ENCODE measurements at places on chromosomes 2 and 18. TPM values are rescaled to one million over a fixed set of nuclear protein-coding genes. Genes with fewer than 3 reads are reported as not detected.

GRCh38 chr2:136323195-136323594 is 205.2 kb upstream of the CXCR4 start:
- no peak for DNase-seq

- DNase-seq, result no peak
These were observed 245.4 kb downstream of the PID1 start for GRCh38 chr2:229025653-229026052.

DNA sequence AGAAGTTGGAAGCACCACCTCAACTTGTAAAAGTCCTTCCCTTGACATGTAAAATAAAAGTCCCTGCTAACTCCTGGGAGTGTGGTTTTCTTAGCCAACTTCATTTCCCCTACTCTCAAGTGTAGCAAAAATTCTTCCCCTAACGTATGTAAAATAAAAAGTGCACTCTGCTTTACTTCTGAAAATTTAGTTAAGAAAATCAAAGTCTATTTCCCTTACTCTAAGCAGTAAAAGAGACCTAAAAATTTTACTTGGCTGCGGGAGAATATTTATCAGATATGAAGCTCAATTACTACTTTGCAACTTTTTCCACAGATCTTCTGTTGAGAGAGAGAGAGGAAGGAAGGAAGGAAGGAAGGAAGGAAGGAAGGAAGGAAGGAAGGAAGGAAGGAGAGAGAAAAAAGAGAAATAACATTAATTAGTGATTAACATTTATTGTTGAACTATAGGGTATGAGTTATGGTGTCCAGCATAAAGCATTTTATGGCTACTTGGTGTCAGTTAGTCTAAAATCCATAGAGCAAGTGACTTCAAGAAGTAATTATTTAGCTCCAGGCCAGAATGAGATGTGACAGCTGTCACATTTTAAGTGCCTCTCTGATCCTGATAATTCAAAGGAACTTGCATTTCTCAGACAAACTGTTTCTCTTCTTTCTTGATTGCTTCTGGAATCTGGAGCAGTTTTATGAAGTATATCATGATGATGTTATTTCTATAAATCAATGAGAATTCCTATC is 210.3 kb downstream of the TMX3 start:
- no peak for DNase-seq

DNA sequence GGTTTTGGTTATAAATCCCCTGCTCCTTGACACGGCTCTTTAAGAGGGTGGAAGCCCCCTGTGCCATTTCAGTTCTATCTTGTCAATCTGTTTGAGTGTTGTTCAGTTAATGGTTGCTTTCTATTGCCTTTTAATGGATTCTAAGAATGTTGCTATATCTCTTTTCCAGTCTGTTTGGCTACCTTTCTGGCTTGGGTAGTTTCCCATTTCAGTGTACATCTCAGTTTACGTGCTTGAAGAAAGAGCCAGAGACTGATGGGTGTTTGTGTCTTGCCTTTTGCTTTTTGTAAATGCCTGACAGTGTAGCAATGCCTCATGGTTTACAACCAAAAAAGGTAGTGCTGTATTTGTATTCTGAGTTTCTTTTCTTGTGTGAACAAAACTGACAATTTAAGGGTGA is 45.3 kb downstream of the SPATS2L start:
- DNase-seq, result no peak

DNA sequence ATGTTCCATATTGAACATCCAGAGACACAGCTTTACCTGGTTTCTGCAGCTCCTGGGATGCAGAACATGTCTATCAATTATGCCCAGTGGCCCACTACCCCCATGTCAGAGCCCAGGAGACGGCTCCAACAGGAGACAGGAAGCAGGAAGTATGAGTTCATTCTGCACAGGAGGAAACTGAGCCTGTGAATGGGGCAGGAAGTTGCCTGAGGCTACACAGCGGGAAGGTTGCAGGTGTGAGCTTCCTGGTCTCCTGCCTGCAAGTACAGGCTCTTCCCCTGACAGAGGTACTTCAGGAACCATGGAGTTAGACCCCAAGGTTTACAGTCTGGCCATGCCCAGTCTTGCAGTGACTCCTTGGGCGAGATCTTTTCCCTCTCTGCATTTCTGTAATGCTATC is 2.8 kb upstream of the BOK start:
- no peak for DNase-seq

- DNase-seq, result no peak
These were observed 206.6 kb downstream of the HAUS1 start for GRCh38 chr18:46310675-46311345.

DNA sequence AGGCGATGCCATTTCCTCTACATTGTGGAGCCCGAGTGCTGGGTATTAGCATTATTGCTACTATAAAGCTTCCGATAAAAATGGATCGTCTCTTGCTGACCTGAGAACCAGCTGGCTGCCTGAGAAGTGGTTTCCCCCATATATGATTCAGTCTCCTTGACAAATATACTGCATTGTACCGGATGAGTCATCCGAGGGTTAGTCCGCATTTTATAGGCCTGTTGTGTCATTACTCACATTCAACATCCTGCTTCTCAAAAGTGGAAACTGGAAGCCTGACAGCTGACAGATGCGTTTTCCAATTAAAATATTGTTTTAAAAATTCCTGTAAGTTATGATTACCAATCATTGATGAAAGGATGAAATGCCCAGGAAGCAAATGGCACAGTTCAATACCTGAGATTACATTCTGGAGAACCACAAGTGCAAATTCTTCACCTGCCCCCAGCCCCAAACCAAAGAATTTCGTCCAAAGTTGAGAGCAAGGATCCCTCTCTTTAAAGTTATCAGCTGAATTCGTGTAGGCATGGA is 65.7 kb downstream of the SPRED2 start:
- no peak for DNase-seq

GRCh38 chr2:205730191-205730590 is 47.9 kb downstream of the NRP2 start:
- DNase-seq, result no peak

- DNase-seq, result no peak
These were observed 54.5 kb downstream of the FAM124B start for GRCh38 chr2:224347176-224348051.

DNA sequence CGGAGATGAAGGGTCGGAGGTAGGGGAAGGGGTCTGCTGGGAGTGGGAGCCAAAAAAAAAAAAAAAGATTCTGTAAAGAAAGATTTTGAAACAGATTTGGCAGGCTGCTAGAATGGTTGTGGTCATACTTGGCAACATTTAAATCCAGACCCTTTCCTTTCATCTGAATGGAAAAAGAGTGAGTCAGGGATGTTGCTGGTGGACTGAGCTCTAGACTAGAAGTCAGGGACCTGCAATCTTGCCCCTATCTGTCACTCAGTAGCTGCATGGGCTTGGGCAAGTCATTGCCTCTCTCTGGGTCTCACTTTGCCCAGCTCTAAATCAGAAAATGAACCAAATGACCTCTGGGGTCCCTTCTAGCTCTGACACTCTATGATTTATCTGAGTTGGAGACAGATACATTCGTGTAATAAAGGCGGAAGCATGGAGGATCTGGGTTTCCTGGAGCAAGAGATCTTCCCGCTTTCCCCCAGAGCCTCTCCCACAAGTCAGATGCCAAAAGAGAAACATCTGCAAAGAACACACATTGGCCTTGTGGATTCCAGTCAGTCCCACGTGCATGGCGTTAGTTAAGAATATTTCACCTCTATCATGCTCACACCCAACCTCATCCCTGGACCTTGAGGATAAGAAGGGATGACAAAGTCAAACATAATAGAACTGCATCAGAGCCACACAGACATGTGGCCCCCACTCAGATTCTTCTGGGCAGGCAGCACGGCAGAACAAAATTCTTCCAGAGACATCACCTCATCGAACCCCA is 58.5 kb downstream of the ADD2 start:
- no peak for DNase-seq

DNA sequence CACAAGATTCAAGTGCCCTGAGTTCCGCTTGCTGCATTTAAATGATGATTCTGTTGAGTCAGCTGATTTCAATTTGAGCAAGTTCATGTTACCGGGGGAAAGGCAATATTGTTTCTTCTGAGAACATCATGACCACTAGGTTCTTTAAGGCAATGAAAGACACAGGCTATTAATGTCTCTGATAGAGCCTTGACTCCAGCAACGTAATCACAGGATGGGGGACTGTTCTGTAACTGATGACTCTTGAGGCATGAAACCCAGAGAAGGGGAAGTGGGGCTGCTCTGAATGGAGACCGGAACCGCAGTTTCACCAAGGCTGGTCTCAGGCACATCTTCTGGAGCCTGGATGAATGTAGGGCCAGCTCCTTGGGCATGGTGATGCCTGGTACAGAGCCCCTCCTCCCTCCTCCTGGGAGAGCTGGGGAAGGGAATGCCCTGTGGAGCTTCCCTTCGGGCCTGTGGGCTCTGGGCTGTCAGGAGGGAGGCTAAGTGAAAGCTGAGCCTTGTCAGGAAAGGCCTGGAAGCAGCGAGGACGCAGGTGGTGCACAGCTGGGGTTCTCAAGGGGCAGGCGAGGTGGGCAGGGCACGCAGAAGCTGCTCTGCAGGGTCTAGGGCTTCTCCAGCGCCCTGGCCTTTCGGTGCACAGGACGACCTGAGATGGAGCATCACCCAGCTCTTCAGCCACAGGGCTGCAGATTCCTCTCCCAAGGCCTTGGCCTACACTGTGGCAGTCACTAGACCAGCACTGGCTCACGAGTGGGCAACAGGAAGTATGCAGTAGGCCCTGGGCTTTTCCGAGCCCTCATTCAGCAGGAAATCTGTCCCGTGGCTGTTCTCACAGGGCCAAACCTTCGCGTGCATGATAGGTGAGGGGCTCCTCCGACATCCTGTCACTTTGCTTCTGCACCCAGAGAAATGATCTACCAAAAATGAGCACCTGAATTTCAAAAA is 36.6 kb upstream of the PRLH start:
- DNase-seq, result no peak

DNA sequence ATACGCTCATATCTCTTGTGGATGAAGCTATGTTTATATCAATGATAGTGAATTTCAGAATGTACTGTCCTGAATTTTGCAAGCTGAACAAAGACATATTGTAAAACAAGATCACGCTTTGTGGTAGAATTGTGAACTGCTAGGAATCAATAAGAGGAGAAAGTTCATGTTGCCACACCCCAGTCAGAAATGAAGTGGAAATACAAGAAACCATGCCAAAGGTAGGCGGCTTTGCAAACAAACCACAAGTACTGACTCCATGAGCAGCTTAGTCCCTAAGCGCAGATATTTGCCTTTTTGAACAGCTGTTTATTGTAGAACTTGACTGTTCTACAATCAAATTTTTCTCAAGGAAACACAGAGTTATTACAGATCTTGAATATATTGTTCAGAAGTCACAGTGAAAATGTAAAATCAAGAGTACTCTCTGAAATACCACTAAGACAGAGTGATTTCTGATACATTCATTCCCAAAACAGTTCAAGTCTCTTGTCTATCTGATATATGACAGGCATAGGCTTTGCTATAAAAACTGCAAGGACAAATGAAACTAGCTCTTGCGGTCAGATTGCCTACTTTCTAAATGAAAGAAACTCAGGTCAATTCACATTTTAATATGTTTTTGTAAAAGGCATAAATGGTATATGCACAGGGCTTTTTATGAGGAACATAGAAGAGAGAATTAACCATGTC is 120.9 kb upstream of the CDH19 start:
- DNase-seq, result no peak

GRCh38 chr2:105545730-105546627 is 147.1 kb upstream of the FHL2 start:
- DNase-seq, result peak; percentile 42

DNA sequence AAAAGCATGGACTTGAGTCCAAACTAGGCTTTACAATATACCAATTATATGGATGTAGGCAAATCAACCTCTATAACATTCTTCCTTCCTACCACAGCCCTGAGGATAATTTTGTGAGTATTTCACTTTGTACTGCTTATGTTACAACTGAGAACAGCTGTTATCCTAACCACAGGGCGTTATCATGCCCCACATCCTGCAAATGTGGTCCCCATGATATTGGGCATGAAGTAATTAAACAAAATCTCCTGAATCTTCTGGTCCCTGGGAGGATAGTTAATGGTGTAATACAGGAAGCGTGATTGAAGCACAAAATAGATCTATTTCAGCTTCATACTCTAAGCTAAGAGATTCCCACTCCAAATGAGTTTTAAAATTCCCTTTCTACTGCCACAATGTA is 223.6 kb downstream of the CDH20 start:
- no peak for DNase-seq

- no peak for DNase-seq
These were observed 61.5 kb downstream of the VRK2 start for GRCh38 chr2:58107803-58108710.

DNA sequence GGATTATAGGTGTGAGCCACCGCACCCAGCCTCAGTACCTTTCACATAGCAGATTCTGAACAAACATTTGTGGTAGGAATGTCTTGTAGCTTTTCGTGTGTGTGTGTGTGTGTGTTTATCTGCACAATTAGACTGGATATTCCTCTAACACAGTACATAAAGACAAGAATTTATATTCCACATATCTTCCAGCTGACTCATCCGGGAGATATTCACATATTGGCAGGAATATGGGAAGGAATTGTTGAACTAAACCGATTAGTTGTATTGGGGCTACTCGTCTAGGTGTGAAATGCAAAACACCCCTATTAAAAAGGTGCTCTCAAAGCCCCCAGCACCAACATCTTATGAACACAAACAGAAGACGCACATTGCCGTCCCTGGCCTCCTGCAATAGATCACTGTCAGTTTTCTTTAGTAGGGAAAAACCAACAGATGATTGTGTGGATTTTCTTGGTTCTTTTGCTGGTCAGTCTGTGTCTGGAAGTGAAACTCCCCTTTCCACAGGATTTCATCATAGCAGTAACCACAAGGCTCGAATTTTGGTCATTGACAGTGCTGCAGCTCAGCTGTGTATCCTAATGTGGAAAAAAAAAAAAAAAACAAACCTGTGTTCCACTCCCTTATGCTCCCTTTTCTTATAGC is 208.5 kb upstream of the ACVR2A start:
- no peak for DNase-seq

DNA sequence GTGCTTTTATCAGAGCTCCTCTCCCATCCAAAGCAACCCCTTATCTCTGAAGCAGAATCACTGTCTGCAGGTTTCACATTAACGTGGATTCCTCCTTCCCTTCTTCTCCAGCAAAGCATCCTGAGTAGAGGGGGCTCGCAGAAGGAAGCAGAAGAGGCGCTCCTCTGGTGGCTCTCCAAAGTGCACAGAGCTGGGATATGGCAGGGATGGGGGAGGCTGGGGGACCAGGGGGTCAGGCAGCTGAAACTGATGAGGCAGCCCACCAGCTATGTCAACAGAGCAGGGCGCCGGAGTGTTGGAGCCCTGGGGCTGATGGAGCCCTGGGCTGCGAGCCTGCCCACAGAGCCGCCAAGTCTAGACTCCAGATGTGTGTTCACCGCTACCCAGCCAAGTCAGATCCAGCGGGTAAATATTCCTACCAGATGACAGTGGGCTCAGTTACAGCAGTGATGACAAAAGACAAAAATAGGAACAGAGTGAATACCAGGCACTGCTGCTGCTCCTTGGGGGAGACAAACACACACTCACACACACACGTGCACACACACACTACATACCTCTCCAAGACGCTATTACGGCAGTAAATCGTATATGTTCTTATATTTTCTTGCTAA is 678.3 kb upstream of the ID2 start:
- DNase-seq, result no peak

GRCh38 chr2:15721411-15722067 is 129.9 kb downstream of the DDX1 start:
- no peak for DNase-seq

The GAD1 gene
- total RNA-seq, result not detected

The NTSR2 gene
- total RNA-seq, result not detected

The ACSL3 gene
- 60.4 TPM for total RNA-seq

The BUB1 gene
- 5.4 TPM for total RNA-seq

The RAB27B gene
- total RNA-seq, result 6.1 TPM

The ZNF396 gene
- 0.98 TPM for total RNA-seq

The COL6A3 gene
- 315 TPM for total RNA-seq

The CHPF gene
- total RNA-seq, result 41.5 TPM

The ALLC gene
- total RNA-seq, result not detected

The AQP12B gene
- not detected for total RNA-seq

The SLC4A3 gene
- total RNA-seq, result 13.5 TPM

The NIFK gene
- 33.1 TPM for total RNA-seq
